ENCODE measurements at places on chromosomes 6 and 20. TPM values are rescaled to one million over a fixed set of nuclear protein-coding genes. Genes with fewer than 3 reads are reported as not detected.

MDFI gene
- 6.2 TPM for total RNA-seq

RGS17 gene
- 2.4 TPM for total RNA-seq

CTAGE9 gene
- total RNA-seq: not detected

TMC2 gene
- total RNA-seq: not detected

AVP gene
- 0.33 TPM for total RNA-seq

C20orf141 gene
- total RNA-seq: not detected

PGBD1 gene
- total RNA-seq: 3.2 TPM

IRAK1BP1 gene
- 6.2 TPM for total RNA-seq

ADGRF1 gene
- total RNA-seq: 0.19 TPM

TSBP1 gene
- not detected for total RNA-seq

AIG1 gene
- 9.1 TPM for total RNA-seq

FABP7 gene
- 1.9 TPM for total RNA-seq

SMIM8 gene
- total RNA-seq: 8.3 TPM

HLA-DMB gene
- total RNA-seq: 110 TPM

CYP24A1 gene
- 0.38 TPM for total RNA-seq

GFOD1 gene
- total RNA-seq: 4.7 TPM

LY6G6F gene
- total RNA-seq: 0.05 TPM

MUC22 gene
- total RNA-seq: 0.05 TPM

ALDH5A1 gene
- 35.1 TPM for total RNA-seq

RIN2 gene
- 5.2 TPM for total RNA-seq

FKBP1C gene
- 0.38 TPM for total RNA-seq

PI3 gene
- total RNA-seq: 6.5 TPM

CGA gene
- 1.5 TPM for total RNA-seq

Data from thymus (tissue), 14 donors.